CD8-positive, alpha-beta memory T cell (primary cell): ENCODE measurements at places on chromosomes 11 and 22. TPM values are rescaled to one million over a fixed set of nuclear protein-coding genes. Genes with fewer than 3 reads are reported as not detected.
A peak's percentile ranks its signal among the peaks of the same experiment; 100 is the strongest.

DNA sequence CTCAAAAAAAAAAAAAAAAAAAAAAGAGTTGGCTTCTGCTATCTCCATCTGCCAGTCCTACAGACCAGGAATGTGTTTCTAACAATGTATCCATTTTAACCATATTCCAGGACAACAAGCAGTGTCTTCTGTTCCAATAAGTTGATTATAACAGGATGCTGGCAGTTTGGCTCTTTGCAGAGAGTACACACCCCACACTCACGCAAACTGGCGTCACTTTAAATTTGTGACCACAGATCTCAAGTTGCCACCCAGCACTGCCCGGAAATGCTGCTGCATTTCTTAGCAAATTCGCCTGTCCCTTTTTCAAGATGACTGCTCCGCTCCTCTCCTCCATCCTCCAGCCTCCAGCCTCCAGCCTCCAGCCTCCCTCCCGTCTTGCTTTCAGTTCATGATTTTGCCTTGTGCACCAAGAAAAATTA is 44.3 kb downstream of the SCGB1A1 start:
- DNase-seq = no peak

SCGB1C1 gene
- not detected for total RNA-seq

SCN2B gene
- not detected for total RNA-seq

DNA sequence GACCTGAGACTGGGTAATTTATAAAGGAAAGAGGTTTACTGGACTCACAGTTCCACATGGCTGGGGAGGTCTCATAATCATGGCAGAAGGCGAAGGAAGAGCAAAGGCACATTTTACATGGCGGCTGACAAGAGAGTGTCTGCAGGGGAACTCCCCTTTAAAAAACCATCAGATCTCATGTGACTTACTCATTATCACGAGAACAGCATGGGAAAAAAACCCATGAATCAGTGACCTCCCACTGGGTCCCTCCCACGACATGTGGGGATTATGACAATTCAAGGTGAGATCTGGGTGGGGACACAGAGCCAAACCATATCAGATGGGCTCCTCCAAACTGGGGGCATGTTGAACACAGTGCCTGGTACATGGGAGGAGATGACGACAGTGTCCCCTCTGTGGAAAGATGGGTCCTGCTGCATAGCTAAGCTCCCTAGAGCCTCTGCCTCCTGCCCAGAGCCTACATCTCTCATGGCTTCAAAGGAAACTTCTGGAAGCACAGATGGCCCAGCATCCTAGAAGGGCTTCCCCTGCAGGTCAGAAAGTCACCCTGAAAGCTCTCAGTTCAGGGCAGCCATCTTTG is 46.1 kb downstream of the MYEOV start:
- no peak for DNase-seq

DNA sequence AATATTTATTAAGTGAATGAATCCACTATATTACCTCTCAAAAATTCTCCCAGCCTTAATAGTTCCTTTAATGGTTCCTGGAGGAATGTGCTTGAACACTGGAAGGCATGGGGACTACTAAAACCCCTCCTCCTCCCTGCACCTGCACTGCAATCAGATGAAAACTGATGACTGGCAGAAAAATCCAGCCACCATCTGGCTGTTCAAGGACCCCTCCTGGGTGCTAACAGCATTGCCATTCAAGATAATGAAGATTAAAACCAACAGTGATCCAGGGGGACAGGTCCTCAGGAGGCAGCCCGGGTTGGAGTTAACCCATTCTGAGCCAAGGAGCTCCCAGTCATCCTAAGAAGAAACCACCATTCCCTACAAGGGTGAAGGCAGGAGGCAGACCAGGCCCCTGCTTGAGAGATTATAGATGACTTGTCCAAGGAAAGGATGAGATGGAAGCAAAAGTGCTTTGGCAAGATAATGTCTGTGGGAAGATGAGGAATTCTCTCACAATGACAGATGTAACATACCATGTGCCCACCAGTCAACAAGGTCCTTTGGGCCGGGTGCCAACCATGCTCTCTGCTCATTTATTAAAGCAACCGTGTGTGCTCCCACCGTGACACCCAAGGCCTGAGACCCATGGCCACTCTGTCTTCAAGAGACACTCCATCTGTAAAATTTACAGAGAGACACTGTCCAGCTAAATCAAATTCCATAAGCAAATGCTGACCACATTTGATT is 90.6 kb downstream of the LARGE1 start:
- no peak for DNase-seq

GPR83 gene
- 0.11 TPM for total RNA-seq

GRCh38 chr11:100629671-100630070 is 57.4 kb upstream of the ARHGAP42 start:
- DNase-seq = no peak

LINC01488 gene
- total RNA-seq = not detected

- DNase-seq = no peak
Observed at GRCh38 chr11:58526721-58527120, 18.8 kb upstream of the OR5B21 start.

JHY gene
- 4.3 TPM for total RNA-seq

DNA sequence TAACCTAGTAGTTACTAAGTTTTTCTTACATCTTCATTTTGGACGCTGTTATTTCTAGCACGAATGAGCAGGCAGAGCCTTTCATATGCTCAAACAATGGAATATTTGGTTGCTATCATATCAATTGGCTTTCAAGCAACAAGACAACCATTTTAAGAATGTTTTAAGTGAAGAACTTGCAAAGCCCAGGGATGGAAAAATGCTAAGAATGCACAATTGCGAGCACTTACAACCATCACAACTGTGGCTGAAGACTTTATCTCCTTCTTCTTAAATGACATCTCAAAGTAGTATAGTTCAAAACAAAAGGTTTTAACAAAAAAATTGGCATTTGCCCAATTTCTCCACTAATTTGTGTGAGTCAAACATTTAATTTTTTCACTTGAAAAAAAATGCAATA is 8.3 kb upstream of the MMP1 start:
- DNase-seq = no peak

DNA sequence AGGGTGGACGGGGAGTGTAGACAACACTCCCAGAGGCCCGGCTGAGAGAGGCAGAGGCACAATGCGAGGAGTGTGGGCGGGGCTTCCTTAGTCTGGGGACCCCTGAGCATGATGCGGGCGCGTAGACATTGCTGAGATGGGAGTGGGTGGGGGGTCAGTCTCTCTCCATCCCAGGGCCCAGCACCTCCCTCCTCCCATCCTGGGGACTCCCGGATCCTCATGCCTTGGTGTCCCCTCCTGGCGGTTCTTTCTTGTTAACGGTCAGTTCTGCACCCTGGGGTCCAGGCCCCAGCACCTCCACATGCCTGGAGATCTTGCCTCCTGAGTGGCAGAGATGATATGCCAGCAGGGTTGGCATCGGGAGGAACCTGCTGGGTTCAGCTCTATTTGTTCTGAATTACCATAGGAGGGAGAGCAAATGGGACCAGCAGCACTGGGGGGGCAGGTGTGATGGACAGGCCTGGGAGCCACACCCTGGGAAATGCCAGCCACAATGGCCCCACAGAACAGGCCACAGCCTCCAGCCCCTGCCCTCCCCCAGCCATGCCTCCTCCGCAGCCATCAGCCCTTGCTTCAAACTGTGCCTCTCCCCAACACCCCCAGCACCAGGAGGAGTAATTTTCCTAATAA is 55.7 kb downstream of the RTL6 start:
- DNase-seq = peak; percentile 32

DNA sequence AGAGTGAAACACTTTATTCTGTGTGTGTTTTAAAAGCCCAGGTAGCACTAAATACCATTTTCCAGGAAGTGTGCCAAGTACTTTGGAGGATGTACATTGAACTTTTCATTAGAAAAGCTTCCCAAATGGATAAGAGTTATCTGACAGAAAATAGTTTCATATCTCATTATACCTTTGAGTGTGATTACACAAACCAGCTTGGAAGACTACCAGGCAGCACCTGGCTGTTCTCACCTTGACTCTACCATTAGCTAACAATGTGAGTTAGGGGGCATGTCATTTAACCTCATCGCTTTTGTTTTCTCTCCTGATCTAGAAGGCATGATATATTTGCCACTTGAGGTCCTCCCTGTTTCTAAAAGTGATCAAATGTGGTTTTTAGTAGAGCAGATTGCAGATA is 50.2 kb downstream of the GRM5 start:
- no peak for DNase-seq

CD6 gene
- 233 TPM for total RNA-seq

DNA sequence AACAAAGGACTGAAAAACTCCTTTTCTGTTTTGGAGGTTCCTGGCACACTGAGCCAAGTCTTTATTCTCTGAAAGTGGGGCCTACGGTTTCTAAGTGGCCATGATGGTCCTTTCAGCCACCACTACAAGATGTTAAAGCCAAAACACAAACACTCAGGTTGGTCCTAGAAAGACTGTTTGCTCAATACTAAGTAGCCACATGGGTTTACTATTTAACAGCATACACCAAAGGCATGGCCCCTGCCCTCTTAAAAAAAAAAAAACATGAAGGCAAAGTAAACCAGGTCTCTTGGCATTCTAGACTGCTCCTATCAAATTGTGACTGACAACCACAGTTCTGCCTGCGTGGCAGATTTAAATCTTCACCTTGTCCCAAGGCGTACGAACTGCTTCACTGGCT is 123.6 kb upstream of the BID start:
- DNase-seq = no peak

DNA sequence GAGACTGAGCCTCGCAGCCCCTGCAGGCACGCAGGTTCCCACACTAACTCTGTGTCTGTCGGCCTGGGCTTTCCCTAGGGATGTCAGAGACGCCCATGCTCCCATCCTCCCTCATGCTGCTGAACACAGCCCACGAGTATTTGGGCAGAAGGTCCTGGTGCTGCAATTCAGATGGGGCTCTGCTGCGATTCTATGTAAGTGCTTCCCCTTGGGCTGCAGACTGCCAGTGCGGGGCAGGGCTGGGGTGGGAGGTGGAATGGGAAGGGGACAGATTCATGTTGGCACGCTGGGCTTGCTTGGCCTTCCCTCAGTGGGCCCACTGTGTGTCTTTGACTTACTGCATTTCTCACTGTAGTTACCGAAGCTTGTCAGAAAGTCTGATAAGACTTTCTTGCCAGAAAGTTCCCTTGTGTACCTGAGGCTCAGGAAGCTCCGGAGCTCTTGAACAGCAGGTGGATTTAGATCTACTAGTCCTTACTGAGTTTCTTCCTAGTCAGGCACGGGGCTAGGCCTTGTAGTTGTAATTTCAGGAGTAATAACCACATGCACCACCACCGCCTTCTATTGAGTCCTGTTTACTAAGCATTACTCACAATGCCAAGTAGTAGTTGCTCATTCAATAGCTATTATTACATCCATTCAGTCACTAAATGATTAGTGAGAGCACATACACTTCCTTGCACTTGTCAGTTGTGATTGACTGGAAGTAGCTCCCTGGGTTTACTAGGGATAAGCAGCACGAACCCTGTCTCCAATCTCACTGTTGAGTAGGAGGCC is 65.2 kb downstream of the CABIN1 start:
- DNase-seq = no peak

MISFA gene
- total RNA-seq = 0.96 TPM

GRCh38 chr22:32754413-32755041 is 47.0 kb upstream of the TIMP3 start:
- DNase-seq = no peak

GRCh38 chr22:48389916-48390315 is 1437.8 kb downstream of the BRD1 start:
- DNase-seq = no peak

- no peak for DNase-seq
Observed at GRCh38 chr11:131938351-131938751, 567.9 kb downstream of the NTM start.
